Sciatic nerve (tissue), 2 donors: ENCODE measurements at places on chromosomes 2 and 18. TPM values are rescaled to one million over a fixed set of nuclear protein-coding genes. Genes with fewer than 3 reads are reported as not detected.

The TMEM37 gene
- total RNA-seq: 7.1 TPM

The ABHD1 gene
- total RNA-seq: 3.6 TPM

The CRYGD gene
- total RNA-seq: not detected

The AQP12B gene
- not detected for total RNA-seq

The RAMP1 gene
- total RNA-seq: 26.3 TPM

The FBLN7 gene
- total RNA-seq: 2.3 TPM

The SPP2 gene
- total RNA-seq: not detected

The ARHGAP25 gene
- 21.6 TPM for total RNA-seq

The ALPG gene
- not detected for total RNA-seq

The SNTG2 gene
- total RNA-seq: 4.4 TPM

The IL1RN gene
- total RNA-seq: 15.0 TPM

The GCG gene
- not detected for total RNA-seq

The CYTIP gene
- 22.8 TPM for total RNA-seq

The CNTNAP5 gene
- total RNA-seq: not detected

The EN1 gene
- not detected for total RNA-seq
